ENCODE measurements at places on chromosomes 7 and 10.

- no peak for DNase-seq
Measured at GRCh38 chr10:75166623-75166972, 44.0 kb upstream of the VDAC2 start.

GRCh38 chr10:121069061-121069850 lies 218.1 kb downstream of the WDR11 start:
- no peak for DNase-seq

GRCh38 chr7:137820677-137821420 lies 25.9 kb downstream of the DGKI start:
- DNase-seq = no peak

- DNase-seq = no peak
Measured at GRCh38 chr10:89744026-89744425, 42.6 kb downstream of the KIF20B start.

DNA sequence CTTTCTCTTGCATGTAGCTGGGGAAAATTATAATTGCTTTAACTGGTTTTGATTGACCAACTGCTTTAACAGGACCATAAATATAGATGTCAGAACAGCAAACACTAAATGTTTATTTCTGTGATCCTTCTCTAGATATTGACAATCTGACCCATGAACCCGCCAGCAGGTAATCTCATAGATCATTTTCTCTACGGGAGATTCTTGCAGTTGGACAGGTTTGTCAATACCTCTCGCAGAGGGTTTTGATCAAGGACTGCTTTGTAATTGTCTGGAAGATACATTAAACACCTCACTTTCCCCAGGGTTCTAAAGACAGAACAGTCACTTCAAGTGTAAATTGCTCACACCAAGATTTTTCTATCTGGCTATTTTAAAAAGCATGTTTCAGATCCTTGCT lies 235.8 kb upstream of the RHOBTB1 start:
- no peak for DNase-seq

DNA sequence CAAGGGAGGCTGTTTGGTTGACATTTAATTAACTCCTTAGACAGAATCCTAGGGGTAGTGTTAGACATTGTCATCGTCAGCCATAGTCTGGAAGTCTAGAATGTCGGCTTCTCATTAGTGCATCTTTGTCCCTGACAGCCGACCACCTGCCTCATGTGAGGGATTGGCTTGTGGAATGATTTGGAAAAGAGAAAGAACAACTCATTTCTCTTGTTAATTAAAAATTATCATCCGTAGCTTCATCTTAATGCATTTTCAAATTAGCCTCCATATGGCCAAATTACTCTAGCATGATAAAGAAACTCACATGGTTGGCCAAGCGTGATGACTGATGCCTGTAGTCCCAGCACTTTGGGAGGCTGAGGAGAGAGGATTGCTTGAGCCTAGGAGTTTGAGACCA lies 97.7 kb upstream of the PARD3 start:
- no peak for DNase-seq

DNA sequence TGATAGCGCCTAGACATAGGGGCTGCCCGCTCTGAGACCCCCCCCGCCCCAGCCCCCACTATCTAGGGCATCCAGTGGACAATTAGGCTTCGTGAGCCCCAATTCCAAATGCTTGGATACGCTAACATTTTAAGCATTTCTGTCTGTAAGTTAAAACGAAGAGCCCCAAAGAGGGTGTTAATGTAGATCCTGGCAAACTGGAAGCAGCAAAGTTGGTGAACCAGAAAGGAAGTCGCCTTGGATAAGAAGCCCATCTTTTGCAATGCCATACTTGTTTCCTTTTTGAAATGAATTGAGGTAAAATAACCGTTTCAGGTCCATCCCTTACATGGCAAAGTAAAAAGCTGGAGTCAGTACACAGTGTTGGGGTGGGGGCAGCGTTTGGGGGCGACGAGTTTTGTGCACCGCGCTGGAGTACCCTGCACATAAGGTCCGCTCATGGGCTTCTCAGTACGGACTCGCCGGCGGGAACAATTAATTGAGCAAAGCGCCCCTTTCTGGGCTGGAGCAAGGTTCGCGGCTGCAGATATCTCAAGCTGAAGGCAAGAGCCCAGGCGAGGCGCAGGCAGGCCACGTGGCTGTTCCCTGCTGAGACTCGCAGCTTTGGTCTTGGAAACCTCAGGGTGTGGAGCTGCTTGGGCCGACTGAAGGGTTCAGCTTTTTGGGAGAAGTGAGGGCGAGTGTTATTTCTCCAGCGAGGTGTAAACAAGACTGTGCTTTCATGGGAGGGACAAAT lies 1.4 kb upstream of the TWIST1 start:
- DNase-seq = no peak

DNA sequence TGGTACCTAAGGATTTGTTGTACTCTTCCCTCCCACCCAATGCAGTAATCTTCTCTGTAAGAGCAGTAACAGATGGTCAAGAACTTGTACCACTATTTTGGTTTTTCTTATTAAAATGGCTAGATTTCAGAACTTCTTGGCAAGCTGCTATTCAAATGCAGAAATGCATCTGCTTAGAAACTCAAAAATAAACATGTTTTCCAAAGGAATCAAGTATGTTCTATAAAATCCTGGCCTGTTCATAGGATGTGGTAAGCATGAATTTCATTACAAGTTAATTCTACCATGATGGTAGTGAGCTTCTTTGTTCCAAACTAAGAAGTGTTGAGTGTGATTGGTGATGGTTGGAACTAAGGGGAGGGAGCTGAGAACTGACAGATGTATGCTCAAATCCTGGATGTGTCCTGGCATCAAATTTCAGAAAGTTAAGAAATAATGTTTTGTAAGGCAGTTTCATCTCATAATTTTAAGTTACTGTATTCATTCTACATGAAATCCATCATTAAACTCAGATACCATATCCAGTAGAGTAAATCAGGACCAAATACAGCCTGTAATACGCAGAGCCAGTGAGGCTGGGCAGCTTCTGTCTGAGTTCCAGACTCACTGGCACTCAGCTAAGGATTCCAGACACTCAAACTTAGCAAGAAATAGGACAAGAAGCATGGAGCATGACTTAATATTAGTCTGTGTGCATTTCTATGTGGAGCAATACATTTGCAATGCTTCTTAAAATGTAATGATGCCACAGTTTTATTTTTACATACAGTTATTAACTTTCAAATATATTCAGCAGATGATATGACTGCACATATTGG lies 119.6 kb downstream of the TES start:
- no peak for DNase-seq

DNA sequence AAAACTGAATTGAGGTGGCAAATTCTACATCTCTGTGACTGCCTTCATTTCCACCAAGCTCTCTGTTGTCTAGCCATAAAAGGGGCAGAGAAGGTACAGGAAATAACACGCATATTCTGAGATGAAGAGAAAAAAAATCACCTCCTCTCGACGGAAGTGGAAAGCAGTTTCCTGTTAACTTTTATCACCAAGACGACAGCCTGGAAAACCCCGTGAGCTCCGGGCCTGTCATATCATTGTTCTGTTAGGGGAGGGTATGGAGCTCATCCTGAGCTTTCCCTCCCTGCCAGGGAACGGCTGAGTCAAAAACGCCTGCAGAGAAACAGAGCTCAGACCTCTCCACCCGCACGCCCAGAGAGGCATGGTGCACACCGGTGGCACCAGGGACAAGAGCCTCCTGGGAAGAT lies 200.3 kb downstream of the PRPF18 start:
- DNase-seq = peak; percentile 55

GRCh38 chr7:5404421-5404826 lies 19.2 kb downstream of the TNRC18 start:
- no peak for DNase-seq

DNA sequence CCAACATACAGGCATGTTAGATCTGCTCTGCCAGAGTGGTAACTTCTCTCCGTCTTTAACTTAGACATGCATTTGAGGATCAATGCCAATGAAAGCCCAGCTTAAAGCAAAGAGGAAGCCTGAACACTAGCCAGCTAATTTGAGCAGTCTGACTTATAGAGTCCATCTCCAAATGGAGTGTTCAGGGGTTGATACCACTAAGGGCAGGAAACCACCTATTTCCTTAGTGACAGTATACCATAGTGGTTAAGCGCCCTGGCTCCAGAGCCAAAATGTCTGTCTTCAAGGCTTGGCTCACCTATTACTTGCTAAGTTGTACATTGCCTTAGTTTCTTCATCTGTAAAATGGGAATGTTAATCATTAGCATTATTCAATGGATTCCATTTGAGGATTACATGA lies 678.5 kb downstream of the KCNMA1 start:
- no peak for DNase-seq

DNA sequence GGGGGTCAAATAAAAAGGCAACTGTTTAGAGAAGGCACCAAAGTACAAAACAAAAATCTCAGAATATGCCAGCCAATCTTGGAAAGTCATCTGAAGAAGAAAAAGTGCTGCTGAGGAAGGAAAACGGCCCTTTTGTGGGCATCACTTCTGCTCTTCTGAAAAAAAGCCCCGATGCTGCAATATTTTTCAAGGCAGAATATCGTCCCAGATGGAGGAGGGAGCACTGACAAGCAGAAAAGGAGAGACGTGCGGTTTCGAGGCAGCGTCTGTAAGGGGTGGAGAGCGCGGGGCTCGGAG lies 959 bp upstream of the ATRNL1 start:
- DNase-seq = no peak

- no peak for DNase-seq
Measured at GRCh38 chr10:45569471-45569870, 103.1 kb downstream of the ZFAND4 start.

DNA sequence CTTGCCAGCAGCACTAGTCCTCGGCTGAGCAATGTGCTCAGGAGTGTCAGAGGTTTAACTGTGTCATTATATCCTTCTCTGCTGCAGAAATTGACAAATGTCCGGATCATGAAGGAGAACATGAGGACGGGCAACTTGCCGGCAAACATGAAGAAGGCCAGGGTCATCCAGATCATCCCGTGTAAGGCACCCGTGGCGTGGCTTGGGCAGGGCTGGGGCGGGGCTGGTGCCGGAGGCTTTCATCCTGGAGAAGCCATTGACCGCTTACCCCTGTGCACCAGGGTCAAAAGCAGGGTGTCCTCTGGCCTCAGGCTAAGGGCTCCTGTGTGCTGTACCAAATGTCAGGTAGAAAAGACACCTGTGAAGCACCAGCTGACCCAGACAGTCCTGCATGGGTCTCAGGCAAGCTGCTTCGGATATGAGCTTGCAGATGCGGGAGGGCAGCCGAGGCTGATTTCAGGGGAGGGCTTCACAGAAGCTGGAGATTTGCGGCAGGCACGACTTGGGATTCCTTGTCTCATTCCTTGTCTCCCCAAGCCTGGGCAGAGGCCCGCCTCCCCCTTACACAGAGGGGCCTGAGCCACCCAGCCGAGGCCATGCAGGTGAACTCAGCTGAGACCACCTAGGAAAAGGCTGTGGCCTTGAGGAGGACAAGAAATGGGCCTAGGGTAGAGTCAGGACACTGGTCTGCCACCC lies 55.4 kb downstream of the MKI67 start:
- no peak for DNase-seq

- DNase-seq = no peak
Measured at GRCh38 chr10:132518572-132519381, 18.8 kb upstream of the INPP5A start.

DNA sequence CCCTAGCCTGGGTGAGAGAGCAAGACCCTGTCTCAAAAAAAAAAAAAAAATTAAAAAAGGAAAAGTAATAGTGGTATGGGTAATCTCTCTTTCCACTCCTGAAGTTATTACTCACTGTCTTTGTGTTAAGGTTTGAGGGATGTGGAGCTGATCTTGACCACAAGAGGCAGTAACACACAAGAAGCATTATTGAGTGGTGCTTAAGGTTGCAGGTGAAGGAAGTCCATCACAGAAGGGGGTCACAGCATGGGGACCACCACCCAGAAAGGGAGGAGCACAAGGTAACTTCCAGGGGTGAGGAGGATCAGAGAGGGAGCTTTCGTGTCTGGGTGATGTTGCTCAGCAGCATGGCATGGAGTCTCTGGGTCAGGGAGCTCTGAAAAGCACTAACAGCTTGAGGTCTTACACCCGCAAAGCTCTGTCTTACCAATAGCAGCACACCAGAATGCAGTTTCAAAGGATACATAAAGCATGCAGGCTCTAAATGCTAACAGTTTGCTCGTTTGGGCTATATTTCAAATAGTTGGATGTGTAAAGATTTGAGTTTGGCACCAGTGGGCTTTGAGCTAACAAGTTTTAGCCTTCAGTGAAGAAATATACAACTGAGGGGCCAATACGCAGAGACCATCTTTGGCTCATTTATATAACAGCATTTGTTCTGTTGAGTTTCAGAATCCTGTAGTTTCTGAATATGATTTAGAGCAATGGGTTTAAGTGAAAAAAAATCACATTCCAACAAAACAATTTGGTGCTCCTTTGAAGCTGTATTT lies 100.4 kb upstream of the DNAJC1 start:
- DNase-seq = no peak

Measured in stimulated activated CD4-positive, alpha-beta T cell treated with anti-CD3 and anti-CD28 coated beads, Interleukin-12 subunit alpha, Interleukin-12 subunit beta, amount 100 ng/mL, for 4 hours (primary cell).